ENCODE measurements at places on chromosomes 5 and 9. TPM values are rescaled to one million over a fixed set of nuclear protein-coding genes. Genes with fewer than 3 reads are reported as not detected.

The PCDH1 gene
- total RNA-seq, result 16.8 TPM

DNA sequence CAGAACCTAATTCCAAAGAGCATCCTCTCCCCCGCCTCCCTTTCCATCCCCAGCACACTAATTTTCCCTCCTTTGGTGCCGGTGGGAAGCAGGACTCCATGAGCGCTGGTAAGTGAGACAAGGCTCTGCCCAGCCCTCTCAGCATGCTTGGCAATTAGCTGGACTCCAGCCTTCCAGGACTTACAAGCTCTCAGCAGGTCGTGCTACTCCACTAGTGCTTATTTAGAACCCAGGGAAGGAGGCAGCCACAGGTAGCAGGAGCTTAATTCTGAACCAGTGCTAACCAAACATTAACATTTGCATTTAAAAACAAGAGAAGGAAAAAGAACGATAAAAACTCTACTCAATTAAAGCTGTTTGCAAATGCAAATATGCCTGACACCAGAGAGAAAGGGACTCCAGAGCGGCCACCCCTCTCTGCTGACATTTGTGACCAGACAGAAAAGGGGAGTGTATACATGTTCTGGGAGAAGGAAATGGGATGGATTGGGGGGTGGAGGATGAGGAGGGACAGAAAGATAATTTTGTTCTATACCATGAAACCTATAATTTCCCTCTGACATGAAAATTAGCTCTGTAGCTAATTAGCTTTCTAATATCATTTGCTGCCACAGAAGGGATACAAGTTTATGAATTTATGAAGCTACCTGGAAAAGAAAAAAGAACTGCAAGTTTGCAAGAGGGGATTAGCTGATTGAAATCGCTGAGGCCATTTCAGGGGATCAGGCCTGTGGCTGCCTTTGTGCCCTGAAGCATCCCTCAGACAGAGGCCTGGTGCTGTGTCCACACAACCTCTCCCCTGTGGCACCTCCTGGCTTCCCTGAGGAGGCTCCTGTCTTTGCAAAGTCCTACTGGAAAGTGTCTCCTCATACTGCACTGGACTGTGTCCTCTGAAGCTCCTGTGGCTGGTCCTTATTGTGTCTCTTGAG lies 266.3 kb downstream of the SEC61B start:
- H3K27ac ChIP-seq, result no peak overlapping the region
- H3K4me1 ChIP-seq, result no peaks in the 10 kb centered on the region
- no peak for DNase-seq
- no peak overlapping the region for H3K4me3 ChIP-seq
- no peaks in the 10 kb centered on the region for H3K36me3 ChIP-seq

DNA sequence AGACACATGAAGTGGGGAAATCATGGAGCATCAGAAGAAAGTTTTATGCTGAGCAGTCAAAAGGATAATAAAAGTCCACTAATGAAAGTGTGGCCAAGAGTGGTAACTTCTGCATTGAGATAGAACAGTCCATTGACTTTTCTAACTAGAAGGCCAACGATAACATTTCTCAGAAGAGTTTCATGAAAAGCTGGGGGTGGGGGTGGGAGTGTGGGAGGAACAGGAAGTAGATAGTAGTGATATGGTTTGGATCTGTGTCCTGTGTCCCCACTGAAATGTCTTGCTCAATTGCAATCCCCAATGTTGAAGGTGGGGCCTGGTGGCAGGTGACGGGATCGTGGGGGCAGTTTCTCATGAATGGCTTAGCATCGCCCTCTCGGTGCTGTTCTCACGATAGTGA lies 36.2 kb upstream of the SNAPC3 start:
- no peak overlapping the region for H3K4me3 ChIP-seq
- no peaks in the 10 kb centered on the region for H3K4me1 ChIP-seq
- no peak overlapping the region for H3K27ac ChIP-seq
- no peaks in the 10 kb centered on the region for H3K36me3 ChIP-seq

The AQP3 gene
- 6.0 TPM for total RNA-seq

The REEP2 gene
- total RNA-seq, result 7.9 TPM
